WTC11 (cell line): ENCODE measurements at places on chromosomes 3 and 15. TPM values are rescaled to one million over a fixed set of nuclear protein-coding genes. Genes with fewer than 3 reads are reported as not detected.

TMEM115 gene
- total RNA-seq = 26.7 to 30.0 TPM (median 28.4 TPM) in 3 replicates

FGF7 gene
- total RNA-seq = 0.11 to 0.15 TPM (median 0.11 TPM) in 3 replicates

UROC1 gene
- 0.09 TPM in 1 of 3 replicates, not detected in the others for total RNA-seq

CD200R1 gene
- total RNA-seq = not detected in 3 replicates

GPR62 gene
- 0.24 to 0.55 TPM (median 0.46 TPM) in 3 replicates for total RNA-seq

CTXND1 gene
- 0.04 to 0.05 TPM in 2 of 3 replicates, not detected in the other for total RNA-seq

GOLGA6A gene
- total RNA-seq = 3.1 to 6.0 TPM (median 5.7 TPM) in 3 replicates
